ENCODE measurements at places on chromosomes 16 and 17.

- DNase-seq = no peak
Measured at GRCh38 chr17:74803971-74804370, 27.8 kb upstream of the NAT9 start.

GRCh38 chr17:19249681-19250080, 12.5 kb downstream of the EPN2 start:
- no peak for DNase-seq

DNA sequence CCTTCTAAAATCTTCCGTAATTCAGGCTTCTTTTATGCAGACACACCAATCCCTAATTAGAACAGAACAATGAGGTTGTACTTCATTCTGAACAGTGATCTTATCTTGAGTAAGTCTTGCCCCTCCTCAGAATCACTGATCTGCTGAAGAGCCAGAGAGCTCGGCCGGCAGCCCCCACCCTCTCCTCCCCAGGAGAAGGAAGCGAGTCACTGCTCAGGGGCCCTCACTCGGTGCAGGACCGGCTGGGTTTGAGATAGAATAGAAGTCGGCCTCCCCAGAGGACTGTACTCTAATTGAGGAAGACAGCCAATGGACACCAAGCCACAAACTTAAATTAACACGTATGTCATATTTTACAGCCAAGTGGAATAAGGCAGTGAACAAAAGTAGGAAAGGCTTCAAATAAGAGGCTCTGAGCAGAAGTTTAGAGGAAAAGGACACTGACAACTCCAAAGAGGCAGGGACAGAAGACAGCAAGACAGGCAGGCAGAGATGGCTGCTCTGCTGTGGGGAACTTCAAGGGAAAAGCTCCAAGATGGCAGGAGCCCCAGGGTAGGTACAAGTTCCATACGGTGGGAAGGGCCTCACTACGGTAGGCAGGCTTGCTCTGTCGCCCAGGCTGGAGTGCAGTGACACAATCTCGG, 18.6 kb downstream of the CREBBP start:
- DNase-seq = peak; percentile 34

DNA sequence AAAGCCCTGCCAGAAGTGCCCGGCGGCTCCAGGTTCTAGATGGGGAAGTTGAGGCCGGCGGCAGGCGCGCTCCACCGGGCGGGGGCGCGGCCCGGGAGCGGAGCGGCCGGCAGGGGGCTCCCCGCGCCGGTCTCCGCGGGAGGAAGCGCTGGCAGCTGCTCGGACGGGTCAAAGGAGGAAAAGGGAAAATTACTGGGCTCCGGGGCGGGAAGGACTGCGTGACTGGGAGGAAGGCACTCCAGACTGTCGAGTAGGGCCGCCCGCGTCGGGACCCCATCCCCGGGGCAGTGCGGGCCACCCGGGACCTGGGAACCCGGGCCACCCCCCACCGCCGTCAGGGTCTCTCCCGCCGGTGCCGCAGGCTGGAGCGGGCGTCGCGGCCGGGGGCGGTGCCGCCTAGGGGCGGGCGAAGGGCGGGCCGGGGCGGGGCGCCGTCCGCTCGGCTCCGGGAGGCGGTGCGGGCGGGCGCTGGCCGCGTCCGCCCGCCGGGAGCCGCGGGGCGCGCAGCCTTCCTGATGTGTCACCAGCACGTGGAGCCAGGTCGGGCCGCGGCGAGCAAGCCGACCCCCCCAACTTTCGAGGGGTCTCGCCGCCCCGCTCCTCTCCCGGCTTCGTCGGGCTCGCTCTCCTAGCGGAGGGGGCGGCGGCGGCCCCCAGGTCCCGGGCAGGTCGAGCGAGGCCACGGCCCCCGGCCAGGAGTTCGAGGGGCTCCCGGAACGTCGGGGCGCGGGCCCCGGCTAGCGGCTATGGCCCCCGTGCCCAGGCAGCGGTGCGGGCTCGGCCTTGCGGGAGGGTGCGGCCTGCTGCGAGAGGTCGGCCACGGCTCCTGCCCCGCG, 167.5 kb downstream of the RAB11FIP4 start:
- DNase-seq = peak; percentile 76

GRCh38 chr16:65064131-65064530, 57.7 kb downstream of the CDH11 start:
- DNase-seq = no peak

DNA sequence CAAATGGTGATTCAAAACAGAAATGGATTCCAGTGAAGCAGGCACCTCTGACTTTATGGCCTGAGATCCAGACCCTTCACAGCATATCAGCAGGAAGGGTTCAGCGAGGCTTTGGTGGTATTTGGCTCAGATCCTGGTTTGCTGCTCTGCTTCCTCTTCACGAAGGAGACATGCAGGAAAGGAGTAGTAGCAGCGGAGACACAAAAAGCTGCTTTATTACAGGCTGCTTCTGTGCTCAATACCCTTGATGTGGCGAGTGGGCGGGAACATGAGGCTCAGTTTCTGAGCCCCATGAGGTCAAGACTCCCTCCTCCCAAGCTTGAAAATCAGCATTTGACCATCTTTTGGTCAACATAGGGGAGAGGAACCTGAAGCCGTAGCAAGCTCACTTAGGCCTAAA, 213.3 kb upstream of the AXIN2 start:
- no peak for DNase-seq

- no peak for DNase-seq
Measured at GRCh38 chr16:24745791-24746190, 16.3 kb downstream of the TNRC6A start.

- DNase-seq = peak; percentile 76
Measured at GRCh38 chr17:44354582-44355561, 8.8 kb downstream of the FAM171A2 start.

DNA sequence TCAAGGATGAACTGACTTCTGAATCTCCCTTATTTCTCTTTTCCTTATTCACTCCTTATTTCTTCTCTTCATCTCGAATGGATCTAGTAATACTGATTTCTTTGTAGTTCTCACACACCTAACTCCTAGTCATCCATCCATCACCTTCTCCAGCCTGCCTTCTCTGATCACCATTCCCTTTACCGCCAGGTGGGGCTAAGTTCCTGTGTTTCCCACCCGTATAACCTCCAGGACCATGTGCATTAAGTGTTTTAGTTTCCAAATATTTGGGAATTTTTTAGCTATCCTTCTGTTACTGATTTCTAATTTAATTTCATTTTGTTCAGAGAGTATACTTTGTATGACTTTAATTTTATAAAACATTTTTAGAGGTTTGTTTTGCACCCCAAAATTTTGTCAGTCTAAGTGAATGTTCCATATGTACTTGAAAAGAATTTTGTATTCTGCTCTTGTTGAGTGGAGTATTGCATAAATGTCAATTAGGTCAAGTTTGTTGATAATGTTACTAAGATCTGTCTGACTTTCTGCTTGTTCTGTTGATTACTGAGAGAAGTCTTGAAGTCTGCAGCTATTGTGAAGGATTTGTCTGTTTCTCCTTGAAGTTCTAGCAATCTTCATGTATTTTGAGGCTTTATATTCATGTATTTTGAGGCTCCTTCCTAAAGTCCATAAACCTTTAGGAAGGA, 8.8 kb downstream of the BPTF start:
- DNase-seq = no peak

- no peak for DNase-seq
Measured at GRCh38 chr16:22668318-22668717, 145.6 kb upstream of the HS3ST2 start.

DNA sequence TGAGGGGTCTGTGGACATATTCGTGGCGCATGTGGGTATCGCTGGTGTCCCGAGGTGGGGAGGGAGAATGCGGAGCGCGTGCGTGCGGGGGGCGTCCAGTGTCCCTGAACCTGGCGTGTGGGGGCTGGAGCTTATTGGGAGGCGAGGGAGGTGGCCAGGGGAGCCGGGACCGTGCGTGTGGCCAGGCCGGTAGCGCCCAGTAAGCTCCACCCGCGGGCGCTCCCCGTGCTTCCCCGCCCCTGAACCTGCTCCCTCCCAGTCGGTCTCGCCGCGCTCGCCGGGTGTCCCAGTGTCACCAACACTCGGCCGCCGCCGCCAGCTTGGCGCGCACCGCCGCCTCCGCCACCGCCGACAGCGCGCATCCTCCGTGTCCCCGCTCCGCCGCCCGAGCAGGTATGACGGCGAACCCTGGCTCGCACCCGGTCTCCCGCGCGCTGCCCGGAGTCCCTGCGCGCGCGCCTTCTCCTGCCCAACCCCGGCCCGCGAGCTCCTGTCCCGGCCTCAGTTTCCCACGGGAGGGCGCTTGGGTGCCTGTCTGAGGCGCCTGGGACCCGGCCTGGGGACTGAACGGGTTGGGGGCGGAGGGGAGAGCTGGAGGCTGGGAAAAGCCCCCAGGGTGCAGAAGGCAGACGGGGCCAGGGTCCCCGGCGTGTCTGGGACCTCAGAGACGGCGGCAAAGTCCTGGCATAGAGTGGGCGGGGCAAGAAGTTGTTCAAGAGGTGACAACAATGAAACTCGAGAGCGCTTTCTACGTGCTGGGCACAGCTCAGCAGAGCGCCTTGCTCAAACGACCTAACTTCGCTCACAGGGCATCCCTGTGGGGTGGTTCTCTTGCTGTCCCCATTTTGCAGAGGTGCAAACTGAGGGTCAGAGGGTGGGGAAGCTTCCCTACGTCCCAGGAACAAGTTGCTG, at the start of gene SCNN1B:
Gene SCNN1B, plus strand, starts transcription at position 258 of the 912 bp plus-strand sequence. CDS start 46,298 bp downstream, outside the sequence.
- DNase-seq = no peak

DNA sequence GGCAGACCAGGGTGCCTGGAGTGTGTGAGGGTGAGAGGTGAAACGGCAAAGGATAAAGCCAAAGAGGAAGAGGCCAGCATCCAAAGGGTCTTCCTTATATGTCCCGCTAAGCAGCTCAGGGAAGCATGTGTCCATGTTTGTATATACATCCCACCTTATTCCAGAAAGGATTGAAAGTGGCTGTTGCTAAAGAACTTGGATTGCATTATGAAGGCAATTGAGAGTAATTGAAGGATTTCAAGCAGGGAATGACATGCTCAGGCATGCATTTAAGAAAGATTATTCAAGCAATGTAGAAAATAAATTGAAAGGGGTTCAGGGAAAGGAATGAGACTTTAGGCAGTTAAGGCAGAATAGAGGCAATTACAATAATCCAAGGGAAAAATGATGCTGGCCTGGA, 237.6 kb upstream of the SOX9 start:
- DNase-seq = no peak

DNA sequence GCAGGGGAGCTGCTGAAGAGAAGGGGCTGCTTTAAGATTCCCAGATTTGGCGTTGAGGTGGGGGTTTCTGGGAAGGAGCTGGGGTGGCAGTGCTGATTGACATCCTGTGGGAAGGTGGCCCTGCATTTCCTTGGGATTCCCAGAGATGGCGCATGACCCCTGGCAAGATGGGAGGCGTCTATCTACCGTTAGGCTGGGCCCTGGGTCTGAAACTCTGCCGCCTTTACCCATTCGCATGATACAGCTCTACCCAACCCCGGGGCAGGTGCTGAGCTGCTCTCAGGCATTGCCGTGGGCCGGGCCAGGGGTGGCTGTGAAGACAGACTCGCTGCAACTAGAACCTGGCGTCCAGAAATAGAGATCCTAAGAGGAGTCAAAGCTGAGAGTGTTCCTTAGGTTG, 9.9 kb upstream of the MVD start:
- no peak for DNase-seq

GRCh38 chr16:12988071-12988470, 86.7 kb downstream of the SHISA9 start:
- no peak for DNase-seq

DNA sequence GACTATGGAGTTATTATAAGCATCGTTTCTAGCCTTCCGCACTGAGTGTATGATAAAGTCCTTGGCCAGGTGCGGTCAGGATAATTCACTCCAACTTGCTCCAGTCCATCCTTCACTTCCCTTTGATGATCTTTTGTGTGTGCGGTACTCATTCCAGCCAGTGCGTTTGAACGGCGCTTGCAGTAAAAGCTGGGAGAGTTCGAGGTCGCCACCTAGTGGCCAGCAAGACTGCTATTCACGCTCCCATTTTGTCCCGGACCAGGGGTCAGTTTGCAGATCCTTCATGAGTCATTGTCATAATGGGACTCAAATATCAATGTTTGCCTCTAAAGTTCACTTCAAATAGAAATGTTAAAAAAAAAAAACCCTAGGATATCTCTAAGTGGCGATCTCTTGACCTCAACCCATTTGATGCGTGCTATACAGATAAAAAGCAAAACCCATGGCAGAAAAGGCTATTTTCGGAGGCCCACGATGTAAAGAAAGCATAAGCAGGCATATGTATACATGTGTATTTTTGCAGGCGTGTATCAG, 417.1 kb downstream of the TMEM114 start:
- peak; percentile 8 for DNase-seq

GRCh38 chr17:69654981-69655855, 240.7 kb downstream of the MAP2K6 start:
- no peak for DNase-seq

- DNase-seq = no peak
Measured at GRCh38 chr16:52657924-52658323, 111.0 kb upstream of the TOX3 start.

GRCh38 chr17:7423679-7424078, 1.7 kb upstream of the SPEM2 start:
- DNase-seq = no peak

- no peak for DNase-seq
Measured at GRCh38 chr16:11354407-11354732, 9.1 kb downstream of the RMI2 start.

DNA sequence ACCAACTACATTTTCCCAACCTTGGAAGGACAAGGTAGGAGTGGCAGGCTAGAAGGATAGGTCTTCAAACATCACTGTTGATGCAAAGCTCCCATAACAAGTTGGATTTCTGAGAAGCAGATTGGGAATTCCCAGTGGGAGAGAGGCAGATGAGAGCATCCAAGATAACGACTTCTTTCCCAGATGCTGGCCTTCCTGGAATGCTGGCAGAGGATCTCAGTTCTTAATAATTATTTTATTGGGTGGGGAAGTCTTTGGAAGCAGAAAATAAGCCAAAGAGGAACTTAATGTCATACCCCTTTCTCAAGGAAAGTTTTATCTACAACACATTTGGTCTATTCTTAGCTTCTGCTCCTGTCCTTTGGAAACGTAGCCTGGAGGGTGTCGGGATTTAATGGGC, 64.5 kb downstream of the MPRIP start:
- DNase-seq = no peak

DNA sequence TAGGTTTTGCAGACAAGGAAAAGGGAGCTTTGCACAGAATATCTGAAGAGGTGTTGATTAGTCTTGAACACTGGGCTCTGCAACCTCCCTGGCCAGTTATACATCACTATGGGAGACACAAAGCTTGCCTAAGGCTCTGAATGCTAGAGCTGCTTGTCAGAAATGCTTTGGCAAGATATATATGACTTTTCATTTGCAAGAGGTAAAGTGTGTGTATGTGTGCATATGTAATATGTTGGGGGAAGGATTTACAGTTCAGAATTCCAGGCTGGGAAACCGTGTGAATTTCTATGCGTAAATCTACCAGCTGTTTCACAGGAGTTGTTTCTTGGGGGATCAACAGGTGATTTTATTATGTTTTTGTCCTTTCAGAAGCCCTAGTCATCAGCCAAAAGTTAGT, 350.9 kb downstream of the TMEM114 start:
- DNase-seq = no peak

DNA sequence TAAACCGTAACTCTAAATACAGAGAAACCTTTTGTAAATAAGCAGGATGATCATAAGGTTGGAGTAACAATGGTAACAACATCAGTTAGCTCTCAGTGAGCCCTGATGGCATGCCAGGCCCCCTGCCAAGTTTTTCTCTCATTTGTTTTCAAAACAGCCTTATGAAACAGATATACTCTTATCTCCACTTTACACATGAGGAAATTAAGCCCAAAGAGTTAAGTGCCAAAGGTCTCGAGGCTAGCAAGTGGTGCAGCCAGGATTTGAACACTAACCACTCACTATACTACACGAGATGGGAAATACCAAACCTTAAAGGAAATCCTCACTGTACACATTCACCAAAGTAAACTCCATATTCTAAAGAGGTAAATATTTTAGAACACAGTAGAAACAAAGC, 15.0 kb downstream of the USP31 start:
- DNase-seq = no peak

GRCh38 chr17:47310186-47310733, 13.5 kb upstream of the EFCAB13 start:
- DNase-seq = no peak

GRCh38 chr17:1732833-1733321, 8.4 kb downstream of the WDR81 start:
- DNase-seq = no peak
